Activated CD8-positive, alpha-beta memory T cell treated with anti-CD3 and anti-CD28 coated beads for 24 hours (primary cell): ENCODE measurements at places on chromosomes 16 and 17.
A peak's percentile ranks its signal among the peaks of the same experiment; 100 is the strongest.

- peak; percentile 77 for DNase-seq
Measured at GRCh38 chr17:17305281-17305801, 2.2 kb downstream of the NT5M start.

- no peak for DNase-seq
Measured at GRCh38 chr16:75246504-75247205, 4.8 kb downstream of the BCAR1 start.

DNA sequence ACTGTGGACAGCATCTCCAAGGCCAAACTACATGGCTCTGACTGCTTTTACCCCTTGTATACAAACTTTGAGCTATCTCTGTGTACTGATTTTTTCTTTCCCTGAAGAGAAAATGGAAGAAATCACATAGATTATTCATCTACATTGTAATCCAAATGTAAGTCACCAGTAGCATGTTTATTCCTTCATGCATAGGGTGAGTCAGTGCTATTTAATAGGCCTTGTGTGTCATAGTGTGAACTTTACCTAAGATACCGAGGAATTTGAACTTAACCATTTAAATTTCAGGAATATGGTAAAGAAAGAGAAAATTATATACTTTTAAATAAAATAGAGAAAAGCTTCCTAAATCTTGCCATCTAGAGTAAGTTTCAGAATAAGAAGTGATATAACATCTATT lies 16.5 kb downstream of the PHKB start:
- DNase-seq: no peak

DNA sequence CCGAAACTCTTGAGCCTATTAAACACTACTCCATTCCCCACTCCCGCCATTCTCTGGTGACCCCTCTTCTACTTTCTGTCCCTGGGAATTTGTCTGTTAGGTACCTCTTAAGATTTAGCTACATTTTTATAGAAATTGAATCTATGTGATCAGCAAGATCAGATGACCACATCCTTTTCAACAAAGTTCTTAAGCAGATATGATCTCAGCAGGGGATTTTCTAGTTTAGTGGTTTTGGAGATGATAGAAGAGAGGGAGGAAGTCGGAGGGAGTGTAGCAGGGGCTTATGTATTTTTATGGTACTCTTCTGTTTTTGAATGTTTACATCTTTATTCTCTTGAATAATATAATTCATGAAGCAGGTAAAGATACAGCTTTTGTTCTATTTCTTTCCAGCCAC lies 40.8 kb downstream of the RPA1 start:
- no peak for DNase-seq

GRCh38 chr16:87849419-87850008 lies 19.8 kb downstream of the SLC7A5 start:
- no peak for DNase-seq

GRCh38 chr17:27354491-27355081 lies 60.7 kb downstream of the WSB1 start:
- no peak for DNase-seq

GRCh38 chr17:33623841-33624240 lies 330.7 kb upstream of the ASIC2 start:
- no peak for DNase-seq
